ENCODE measurements at places on chromosomes 1 and 21. TPM values are rescaled to one million over a fixed set of nuclear protein-coding genes. Genes with fewer than 3 reads are reported as not detected.
A peak's percentile ranks its signal among the peaks of the same experiment; 100 is the strongest.

Gene SLX9
- polyA plus RNA-seq, result 24.0 TPM

Gene LINGO4
- not detected for polyA plus RNA-seq

DNA sequence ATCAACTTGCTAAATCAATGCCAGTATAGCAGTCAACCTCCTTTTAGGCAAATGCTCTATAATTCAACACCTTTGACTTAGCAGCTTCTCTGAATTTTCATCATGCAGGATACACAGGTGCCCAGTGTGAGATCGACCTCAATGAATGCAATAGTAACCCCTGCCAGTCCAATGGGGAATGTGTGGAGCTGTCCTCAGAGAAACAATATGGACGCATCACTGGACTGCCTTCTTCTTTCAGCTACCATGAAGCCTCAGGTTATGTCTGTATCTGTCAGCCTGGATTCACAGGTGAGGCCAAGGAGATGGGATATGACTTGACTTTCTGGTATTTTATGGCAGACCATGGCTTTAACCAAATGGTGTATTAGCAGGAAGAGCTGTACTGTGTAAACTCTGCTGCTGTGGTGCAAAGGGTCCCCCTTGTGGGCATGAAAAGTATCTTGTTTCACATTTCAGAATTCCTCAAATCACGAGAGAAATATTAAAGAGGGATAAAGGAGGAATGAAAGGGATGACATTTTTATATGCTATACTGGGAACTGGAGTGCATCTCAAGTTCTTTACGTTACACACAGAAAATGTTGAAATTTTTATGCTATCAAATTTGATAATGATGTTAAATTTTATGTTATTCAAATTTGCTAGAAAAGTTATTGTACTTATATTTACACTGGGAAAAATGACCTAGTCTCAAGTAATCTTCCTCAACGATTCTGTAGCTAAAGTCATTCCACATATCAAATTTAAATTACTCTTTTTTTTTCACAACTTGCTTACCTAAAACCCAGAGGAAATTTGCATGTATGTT, 88.9 kb downstream of the CRB1 start:
- peak; percentile 17 for DNase-seq

- DNase-seq, result peak; percentile 50
These were observed 25.0 kb upstream of the LAPTM5 start for GRCh38 chr1:30782361-30783255.

DNA sequence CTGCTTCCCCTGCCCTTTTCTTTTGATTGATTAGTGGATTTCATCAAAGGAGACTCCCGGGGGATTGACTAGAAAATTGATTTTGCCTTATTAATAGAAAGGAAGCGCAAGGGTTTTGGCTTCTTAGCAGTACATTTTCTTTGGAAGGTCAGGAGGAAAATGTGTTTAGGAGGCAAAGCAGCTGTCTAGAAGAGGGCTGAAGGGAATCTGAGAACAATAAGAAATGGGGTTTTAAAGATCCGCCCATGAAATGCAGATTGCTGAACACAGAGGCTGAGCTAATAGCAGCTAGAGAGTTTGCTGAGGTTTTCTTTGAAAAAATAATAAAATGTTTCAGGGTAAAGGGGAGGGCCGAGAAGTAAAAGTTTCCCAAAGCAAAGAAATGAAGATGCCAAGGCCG, 4.9 kb downstream of the SERTAD4 start:
- peak; percentile 35 for DNase-seq

- no peak for DNase-seq
These were observed 26.4 kb downstream of the CAPZB start for GRCh38 chr1:19458815-19459417.

- no peak for DNase-seq
These were observed 1344.7 kb downstream of the NCAM2 start for GRCh38 chr21:22342889-22343288.
